ENCODE measurements at places on chromosomes 7 and 10.

- DNase-seq = no peak
These were observed 100.7 kb downstream of the OSBPL3 start for GRCh38 chr7:24879291-24879690.

DNA sequence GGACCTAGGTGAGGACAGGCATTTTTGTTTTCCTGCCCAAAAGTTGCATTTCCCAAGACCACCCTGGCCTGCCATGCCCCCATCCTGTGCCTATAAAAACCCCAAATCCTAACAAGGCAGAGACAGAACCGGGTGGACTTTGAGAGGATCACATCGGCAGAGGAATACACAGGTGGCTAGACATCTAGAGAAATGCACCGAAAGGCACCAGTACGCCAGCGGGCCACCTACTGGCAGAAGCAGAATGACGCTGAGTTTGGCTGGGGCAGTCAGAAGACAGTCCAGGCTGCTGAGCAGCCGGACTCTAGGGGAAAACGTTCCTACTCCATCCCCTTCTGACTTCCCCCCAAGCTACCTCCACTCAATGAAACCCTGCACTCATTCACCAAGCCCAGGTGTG is 2.8 kb downstream of the AKR1C4 start:
- DNase-seq = no peak

DNA sequence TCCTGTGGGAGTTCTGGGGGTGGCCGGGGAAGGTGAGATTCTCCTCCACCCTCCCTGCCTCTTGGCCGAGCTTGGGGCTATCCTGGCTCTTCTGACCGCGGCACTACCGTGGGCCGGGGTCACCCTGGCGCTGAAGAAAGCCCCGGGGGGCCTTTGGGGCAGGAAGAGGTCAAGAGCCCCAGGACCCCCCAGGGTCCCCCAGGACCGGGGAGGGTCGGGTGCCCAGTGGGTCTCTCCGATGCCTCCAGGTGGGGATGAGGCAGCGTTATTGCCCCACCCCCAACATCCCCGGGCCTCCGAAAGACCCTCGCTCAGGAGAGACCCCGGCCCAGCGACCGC is 439 bp upstream of the KNDC1 start:
- DNase-seq = no peak

DNA sequence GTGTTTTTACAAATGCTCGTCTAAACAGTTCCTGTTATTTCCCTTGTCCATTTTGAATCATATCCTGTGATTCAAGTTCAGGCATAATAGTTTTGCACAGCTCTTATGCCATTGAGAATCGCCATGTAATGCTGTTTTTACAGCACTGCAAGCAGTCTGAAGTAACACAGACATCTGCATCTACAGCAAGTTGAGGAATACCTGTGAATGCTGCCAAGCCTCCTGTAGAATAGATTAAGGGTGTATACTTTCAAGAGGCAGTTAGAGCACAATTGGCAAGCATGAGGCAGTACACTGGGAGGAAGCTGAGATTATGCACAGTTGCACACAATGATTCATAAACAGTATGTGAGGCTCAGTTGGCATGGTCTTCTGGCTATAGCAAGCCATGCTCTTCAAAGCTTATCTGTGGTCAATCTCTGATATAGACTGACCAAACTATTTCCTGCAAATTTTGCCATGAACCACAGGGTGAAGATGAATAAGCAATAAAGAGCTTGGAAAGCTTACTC is 121.9 kb upstream of the AKR1E2 start:
- DNase-seq = peak; percentile 72

GRCh38 chr7:2775376-2775775 is 68.7 kb downstream of the GNA12 start:
- no peak for DNase-seq

- DNase-seq = no peak
These were observed 29.1 kb upstream of the LHFPL3 start for GRCh38 chr7:104299323-104299722.

- no peak for DNase-seq
These were observed 94.0 kb downstream of the AKR1D1 start for GRCh38 chr7:138170298-138170697.

- no peak for DNase-seq
These were observed 54.6 kb downstream of the STK32C start for GRCh38 chr10:132253092-132253687.

DNA sequence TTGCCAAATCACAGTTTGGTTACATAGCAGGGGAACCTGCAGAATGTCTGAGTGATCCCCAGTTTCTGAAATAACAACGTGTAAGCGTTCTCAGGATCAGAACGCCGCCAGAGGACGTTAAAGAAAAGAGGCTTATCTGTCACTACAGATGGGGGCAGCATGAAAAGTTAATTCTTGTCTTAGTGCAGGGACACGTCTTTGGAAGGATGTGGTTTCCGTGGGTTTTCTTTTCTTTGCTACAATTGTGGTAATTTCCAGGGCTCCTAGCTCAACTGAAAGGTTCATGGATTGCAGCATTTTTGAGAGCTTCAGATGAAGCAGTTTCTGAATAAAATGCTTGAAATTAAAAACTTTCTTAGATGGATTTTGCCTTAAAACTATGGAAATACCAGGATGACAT is 106.6 kb downstream of the PRKCQ start:
- no peak for DNase-seq

- DNase-seq = no peak
These were observed 27.6 kb downstream of the CLDN12 start for GRCh38 chr7:90430614-90431460.

- no peak for DNase-seq
These were observed 2.0 kb upstream of the HOGA1 start for GRCh38 chr10:97582169-97582568.
